ENCODE measurements at places on chromosomes 3 and 15.

- no peak for DNase-seq
These were observed 8.9 kb downstream of the SST start for GRCh38 chr3:187661267-187661666.

DNA sequence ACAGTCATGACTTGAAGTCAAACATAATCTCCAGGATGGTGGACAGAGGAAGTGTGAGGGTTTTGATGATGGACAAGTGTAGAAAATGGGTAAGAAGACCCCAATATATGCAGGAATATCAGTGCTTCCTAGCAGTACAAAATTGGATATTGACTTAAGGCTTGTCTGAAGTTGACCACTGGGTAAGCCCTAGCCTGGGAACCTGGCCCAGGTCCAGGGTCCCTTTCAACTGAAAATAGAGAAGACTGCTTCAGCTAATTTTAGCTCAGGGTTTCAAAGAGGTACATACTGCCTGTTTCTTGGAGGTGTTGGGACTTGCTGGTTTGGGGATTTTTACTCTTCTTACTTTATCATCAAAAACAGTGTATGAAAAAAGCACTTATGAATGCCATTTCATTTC lies 4.7 kb downstream of the NR1D2 start:
- no peak for DNase-seq

- no peak for DNase-seq
These were observed 165.0 kb upstream of the SUCLG2 start for GRCh38 chr3:67819447-67819846.

DNA sequence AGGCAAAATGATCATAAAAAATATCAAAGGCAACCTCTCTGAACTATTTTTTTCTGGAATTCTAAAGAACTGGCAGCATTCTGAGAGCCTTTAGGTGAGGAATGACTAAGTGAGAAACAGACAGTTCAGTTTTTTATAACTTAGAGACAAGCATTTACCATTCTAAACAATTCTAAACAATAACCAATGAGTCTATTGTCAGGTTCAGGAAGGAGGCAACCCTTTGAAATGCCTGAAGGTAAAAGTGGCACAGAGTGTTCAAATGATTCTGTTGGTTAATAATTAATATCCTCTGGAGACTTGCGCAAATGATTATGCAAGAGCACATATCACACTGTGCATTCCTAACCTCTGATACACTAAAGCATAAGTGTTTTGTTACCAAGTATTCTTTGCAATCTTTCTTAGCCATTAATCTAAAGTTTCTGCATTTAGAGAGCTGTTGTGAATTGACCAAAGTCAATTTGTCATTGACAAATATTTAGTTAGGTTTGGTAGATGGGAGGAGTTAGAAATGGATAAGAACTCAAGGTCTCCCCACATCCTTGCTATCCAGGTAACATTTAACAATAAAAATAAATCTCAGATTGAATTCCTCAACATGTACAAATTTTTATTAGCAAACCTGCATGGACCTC lies 9.2 kb upstream of the TGFBR2 start:
- DNase-seq, result no peak

DNA sequence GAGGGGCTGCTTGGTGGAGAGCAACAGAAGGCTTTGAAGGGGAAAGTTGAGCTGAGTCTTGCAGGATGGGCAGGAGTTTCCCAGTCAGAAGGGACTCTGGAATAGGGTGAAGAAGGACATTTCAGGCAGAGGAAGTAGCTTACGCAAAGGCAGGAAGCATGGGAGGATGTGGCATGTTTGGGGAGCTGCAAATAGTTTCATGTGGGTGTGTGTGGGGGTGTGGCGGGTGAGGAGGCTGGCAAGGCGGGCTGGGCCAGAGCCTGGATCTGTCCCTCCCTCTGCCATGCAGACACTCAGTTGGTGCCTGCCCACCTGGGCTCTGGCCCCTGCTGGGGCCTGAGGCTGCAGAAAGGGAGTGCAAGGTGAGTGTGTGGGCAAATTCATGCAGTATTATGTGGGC lies 10.4 kb downstream of the TEX264 start:
- peak; percentile 43 for DNase-seq

GRCh38 chr3:197302696-197303341 lies 4.4 kb upstream of the DLG1 start:
- DNase-seq, result no peak

- no peak for DNase-seq
These were observed 28.1 kb downstream of the BCL2A1 start for GRCh38 chr15:79942741-79943481.

Data from stimulated activated CD8-positive, alpha-beta memory T cell treated with anti-CD3 and anti-CD28 coated beads, Interleukin-4, amount 100 ng/mL, for 48 hours (primary cell).